GOT3 (cell line): ENCODE measurements at places on chromosomes 1 and 21.

GRCh38 chr1:186179231-186179630 lies 195.8 kb downstream of the TPR start:
- DNase-seq = no peak

GRCh38 chr1:248406721-248407692 lies 4.2 kb downstream of the OR2T1 start:
- no peak for DNase-seq

- DNase-seq = no peak
Observed at GRCh38 chr1:48048980-48049379, 51.8 kb upstream of the TRABD2B start.

DNA sequence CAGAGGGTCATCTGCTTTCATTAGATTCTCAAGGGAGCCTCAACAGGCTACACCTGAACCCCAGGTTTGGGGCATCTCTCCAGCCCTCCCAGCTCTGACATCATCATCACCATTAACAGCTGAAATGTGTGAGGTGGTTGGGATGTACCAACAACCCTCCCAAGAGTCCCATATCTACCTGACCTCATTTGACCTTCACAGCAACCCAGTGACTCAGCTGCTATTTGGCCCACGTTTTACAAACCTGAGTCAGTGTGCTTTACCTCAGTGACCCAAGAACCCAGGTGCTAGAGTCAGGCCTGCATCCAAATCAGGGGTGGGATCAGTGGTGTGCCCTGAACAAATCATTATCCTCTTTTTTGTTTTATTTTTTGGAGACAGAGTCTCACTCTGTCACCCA lies 53.3 kb upstream of the TINAGL1 start:
- DNase-seq = no peak
